ENCODE measurements at places on chromosomes 3 and 15.

DNA sequence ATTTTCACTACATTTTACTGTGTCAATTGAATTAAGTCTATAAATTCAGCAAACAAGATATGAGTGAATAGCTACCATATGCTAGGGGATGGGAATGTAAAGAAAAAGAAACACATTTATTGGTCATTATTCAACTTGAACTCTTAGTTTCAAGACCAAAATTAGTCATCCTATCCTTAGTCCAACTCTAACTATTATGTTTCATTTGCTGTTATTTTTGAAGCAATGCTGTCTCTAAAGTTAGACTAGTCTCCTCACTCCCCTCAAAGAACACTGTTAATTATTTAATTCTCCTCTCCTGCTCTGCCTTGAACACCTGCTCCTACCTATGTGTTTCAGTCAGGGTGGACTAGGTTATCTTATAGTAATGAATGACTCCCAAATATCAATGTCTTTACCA is 920.9 kb downstream of the TUSC7 start:
- no peaks in the 10 kb centered on the region for H3K27me3 ChIP-seq
- no peak for ATAC-seq
- no peaks in the 10 kb centered on the region for H3K36me3 ChIP-seq
- no peak overlapping the region for H3K4me3 ChIP-seq
- no peaks in the 10 kb centered on the region for H3K4me1 ChIP-seq

DNA sequence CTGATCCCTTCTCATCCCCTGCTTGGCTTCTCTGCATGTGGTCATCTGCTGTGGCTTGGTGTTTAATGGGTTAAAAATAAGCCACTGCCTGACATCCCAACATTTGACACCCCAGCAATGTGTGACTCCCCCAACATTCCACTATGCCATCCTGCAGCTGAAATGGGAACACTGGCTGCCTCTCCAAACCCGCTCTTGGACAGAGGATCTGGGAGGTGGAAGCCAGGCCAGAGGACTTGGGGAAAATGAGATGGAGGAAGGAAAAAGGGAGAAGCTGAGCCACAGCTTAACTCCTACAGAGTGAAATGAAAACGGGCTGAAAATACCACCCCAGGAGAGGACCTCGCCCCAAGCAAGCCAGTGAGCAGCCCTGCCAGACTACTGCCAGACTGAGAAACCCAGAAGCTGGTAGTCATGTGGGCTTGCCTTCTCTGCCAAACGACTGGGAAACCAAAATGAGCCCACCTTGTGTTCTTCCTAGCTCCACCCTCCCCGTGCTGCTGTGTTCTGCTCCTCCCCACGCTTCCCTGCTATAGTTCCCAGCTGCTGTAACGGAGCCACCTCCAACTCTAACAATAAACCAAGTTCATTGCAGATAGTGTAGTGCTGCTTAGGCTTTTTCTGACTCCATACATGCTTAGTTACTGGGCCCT is 13.7 kb downstream of the MAP1A start:
- H3K4me3 ChIP-seq: no peak overlapping the region
- H3K36me3 ChIP-seq: no peaks in the 10 kb centered on the region
- H3K4me1 ChIP-seq: peaks cover 8% of the 10 kb centered on the region
- no peaks in the 10 kb centered on the region for H3K27me3 ChIP-seq
- ATAC-seq: no peak

GRCh38 chr15:64824929-64825430 is 467 bp downstream of the PIF1 start:
- peaks cover 15% of the 10 kb centered on the region for H3K4me1 ChIP-seq
- H3K36me3 ChIP-seq: no peaks in the 10 kb centered on the region
- ATAC-seq: peak; percentile 1
- peak overlapping the region; percentile 81 for H3K27ac ChIP-seq
- peak overlapping the region; percentile 8 for H3K4me3 ChIP-seq

DNA sequence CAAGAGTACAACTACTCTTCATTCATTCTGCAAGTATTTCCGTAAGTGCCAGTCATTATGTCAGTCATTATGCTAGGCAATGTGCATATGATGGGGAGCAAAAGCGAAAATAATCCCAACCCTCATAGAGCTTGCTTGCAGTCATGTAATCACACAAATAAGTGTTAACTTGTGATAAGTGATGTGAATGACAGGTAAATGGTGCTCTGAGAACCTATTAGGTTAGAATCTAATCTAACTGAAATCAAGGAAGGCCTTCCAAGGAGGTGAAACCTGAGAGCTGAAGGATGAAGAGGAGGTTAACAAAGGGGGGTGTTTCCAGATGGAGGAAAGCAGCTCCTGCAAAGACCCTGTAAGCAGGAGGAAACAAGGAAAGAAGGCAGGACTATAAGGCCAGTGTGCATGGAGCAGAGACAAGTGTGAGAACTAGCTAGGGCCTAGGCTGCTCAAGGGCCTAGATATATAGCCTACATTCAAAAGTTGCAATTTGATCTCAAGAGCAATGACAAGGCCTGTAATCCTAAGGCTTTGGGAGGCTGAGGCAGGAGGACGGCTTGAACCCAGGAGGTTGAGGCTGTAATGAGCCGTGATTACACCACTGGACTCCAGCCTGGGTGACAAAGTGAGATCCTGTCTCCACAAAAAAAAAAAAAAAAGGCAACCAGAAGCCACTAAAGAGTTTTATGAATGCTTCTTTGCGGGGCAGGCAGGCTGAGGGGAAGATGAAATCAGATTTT is 5.3 kb downstream of the PTPN9 start:
- H3K4me3 ChIP-seq: no peak overlapping the region
- peaks cover 14% of the 10 kb centered on the region for H3K4me1 ChIP-seq
- no peaks in the 10 kb centered on the region for H3K27me3 ChIP-seq
- no peak overlapping the region for H3K27ac ChIP-seq
- ATAC-seq: no peak
- H3K36me3 ChIP-seq: no peaks in the 10 kb centered on the region

GRCh38 chr3:39021029-39021428 is 30.7 kb downstream of the SCN11A start:
- no peak for ATAC-seq
- no peaks in the 10 kb centered on the region for H3K27me3 ChIP-seq
- H3K4me1 ChIP-seq: no peaks in the 10 kb centered on the region
- no peak overlapping the region for H3K4me3 ChIP-seq

- H3K36me3 ChIP-seq: no peaks in the 10 kb centered on the region
- peaks cover 4% of the 10 kb centered on the region for H3K27me3 ChIP-seq
- no peak overlapping the region for H3K4me3 ChIP-seq
- H3K27ac ChIP-seq: no peak overlapping the region
- H3K4me1 ChIP-seq: no peaks in the 10 kb centered on the region
- ATAC-seq: no peak
These were observed 183.4 kb downstream of the OR4M2 start for GRCh38 chr15:22263738-22264137.

DNA sequence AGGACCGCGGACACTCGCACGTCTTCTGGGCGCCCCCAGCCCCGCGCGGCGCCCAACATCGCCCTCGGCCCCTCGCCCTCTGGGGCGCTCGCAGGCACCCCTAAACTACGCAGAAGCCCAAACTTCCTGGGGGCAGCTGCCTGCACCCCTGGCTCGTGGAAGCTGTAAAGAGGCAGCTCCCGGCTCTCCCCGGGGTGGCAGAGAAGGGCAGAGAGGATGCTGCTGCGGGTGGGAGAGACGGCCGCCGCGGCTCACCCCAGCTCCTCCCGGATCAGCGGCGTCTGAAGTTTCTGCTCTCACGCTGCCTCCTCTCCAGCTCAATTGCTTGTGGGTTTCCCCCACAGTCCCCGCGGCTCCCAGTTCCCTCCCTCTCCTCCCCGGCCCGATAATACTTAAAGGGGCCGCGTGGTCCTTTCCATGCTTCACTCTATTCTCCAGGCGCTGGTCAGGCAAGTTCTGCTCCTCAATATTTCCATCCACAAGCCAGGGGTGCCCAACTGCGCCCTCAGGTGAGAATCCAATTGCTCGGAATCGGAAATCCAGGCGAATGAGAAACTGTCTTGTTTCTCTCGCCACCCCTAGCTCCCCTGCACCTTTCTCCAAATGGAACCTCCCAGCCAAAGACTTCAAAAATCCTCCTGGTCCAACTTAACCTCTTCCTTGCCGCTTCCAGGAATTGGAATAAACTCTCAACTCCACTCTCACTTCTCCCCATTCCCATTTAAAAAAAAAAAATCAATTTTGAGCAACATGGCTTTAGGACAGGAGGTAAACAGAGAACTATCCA is 748.5 kb downstream of the ROBO1 start:
- no peaks in the 10 kb centered on the region for H3K4me1 ChIP-seq
- H3K4me3 ChIP-seq: peak overlapping the region; percentile 60
- H3K36me3 ChIP-seq: no peaks in the 10 kb centered on the region
- H3K27ac ChIP-seq: peak overlapping the region; percentile 83

GRCh38 chr3:126127904-126128303 is 44.0 kb upstream of the SLC41A3 start:
- no peak overlapping the region for H3K27ac ChIP-seq
- H3K4me3 ChIP-seq: no peak overlapping the region
- no peaks in the 10 kb centered on the region for H3K4me1 ChIP-seq
- no peaks in the 10 kb centered on the region for H3K27me3 ChIP-seq
- H3K36me3 ChIP-seq: peaks cover 22% of the 10 kb centered on the region
- ATAC-seq: no peak

GRCh38 chr3:197547306-197548011 is 8.3 kb downstream of the BDH1 start:
- H3K4me3 ChIP-seq: no peak overlapping the region
- H3K27ac ChIP-seq: no peak overlapping the region
- no peaks in the 10 kb centered on the region for H3K36me3 ChIP-seq

- no peaks in the 10 kb centered on the region for H3K4me1 ChIP-seq
- peaks cover 5% of the 10 kb centered on the region for H3K36me3 ChIP-seq
- ATAC-seq: no peak
- no peak overlapping the region for H3K4me3 ChIP-seq
- H3K27ac ChIP-seq: no peak overlapping the region
These were observed 16.0 kb downstream of the RMDN3 start for GRCh38 chr15:40739047-40739446.

GRCh38 chr3:187286467-187287059 is 5.0 kb downstream of the MASP1 start:
- H3K36me3 ChIP-seq: no peaks in the 10 kb centered on the region
- no peaks in the 10 kb centered on the region for H3K27me3 ChIP-seq
- H3K4me1 ChIP-seq: peaks cover 41% of the 10 kb centered on the region

DNA sequence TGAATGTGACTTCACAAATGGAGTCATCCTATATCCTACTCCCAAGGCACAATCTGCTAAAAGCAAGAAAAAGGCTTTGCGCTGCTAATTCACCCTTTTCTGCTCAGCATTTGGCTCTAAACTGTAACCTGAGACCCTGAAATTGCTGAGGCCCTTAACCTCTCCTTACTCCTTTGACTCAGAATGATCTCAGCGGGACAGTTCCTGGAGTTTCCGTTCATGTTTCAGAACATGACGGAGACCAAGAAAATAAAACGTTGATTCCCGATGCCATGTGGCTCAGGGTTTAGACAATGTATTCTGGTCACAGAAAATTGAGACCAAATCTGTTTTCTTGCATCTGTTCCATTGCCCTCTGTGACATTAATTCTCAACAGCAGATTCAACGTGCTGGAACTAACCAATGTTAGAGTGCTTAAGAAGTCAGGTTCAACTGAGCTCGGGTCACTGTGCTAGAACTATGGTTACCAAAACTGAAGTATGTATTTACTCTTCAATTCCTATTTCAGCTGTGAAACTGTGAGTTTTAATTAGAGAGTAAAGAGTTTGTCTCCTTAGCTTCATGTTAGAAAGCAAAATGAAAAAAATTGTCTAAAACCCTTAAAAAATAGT is 45.4 kb upstream of the TMC3 start:
- no peak overlapping the region for H3K4me3 ChIP-seq
- no peaks in the 10 kb centered on the region for H3K36me3 ChIP-seq

- ATAC-seq: peak; percentile 48
- no peaks in the 10 kb centered on the region for H3K27me3 ChIP-seq
- H3K4me1 ChIP-seq: peaks cover 3% of the 10 kb centered on the region
- no peak overlapping the region for H3K4me3 ChIP-seq
These were observed 144.2 kb upstream of the ARHGEF26 start for GRCh38 chr3:153976891-153977554.

All from gastroesophageal sphincter (tissue), 4 donors.